ENCODE measurements at places on chromosomes 11 and 22. TPM values are rescaled to one million over a fixed set of nuclear protein-coding genes. Genes with fewer than 3 reads are reported as not detected.

Gene XRCC6
- 333 TPM for total RNA-seq

Gene NAT10
- total RNA-seq = 51.0 TPM

Gene ATXN10
- 83.8 TPM for total RNA-seq

Gene PRCP
- total RNA-seq = 45.8 TPM

Gene TSPAN32
- not detected for total RNA-seq

Gene CFAP300
- total RNA-seq = 5.2 TPM

Gene LPXN
- 2.4 TPM for total RNA-seq

Gene APIP
- 24.1 TPM for total RNA-seq

Gene SAA4
- not detected for total RNA-seq

Gene INPPL1
- total RNA-seq = 52.9 TPM

Gene SLC25A45
- total RNA-seq = 15.2 TPM

Gene HPX
- 0.71 TPM for total RNA-seq

Gene PARVA
- 26.5 TPM for total RNA-seq

Gene ACTN3
- 0.10 TPM for total RNA-seq

Gene TMA7B
- not detected for total RNA-seq

Gene CARNS1
- total RNA-seq = 0.12 TPM

Gene LDHAL6A
- not detected for total RNA-seq

Gene OR5B21
- total RNA-seq = not detected

Gene MUC6
- not detected for total RNA-seq

Gene SUSD2
- 67.6 TPM for total RNA-seq

Gene SAA1
- total RNA-seq = 3.3 TPM

Gene DNAJB7
- not detected for total RNA-seq

Gene GPR83
- 0.09 TPM for total RNA-seq

Gene TNKS1BP1
- total RNA-seq = 88.3 TPM

Gene CATSPER1
- 1.2 TPM for total RNA-seq

Gene P2RY6
- 5.7 TPM for total RNA-seq

Gene CARD10
- 29.9 TPM for total RNA-seq

Gene RIMBP3C
- not detected for total RNA-seq

Gene WT1
- 5.5 TPM for total RNA-seq

Gene OR2AG2
- not detected for total RNA-seq

Gene C11orf21
- not detected for total RNA-seq

Gene MYRF
- total RNA-seq = 19.2 TPM

Gene MUC2
- 0.04 TPM for total RNA-seq

Gene CALCA
- not detected for total RNA-seq

Gene PATE4
- total RNA-seq = not detected

Gene SIK2
- 9.1 TPM for total RNA-seq

Gene ROBO4
- total RNA-seq = not detected

Data from A549 treated with AZD2906 at 1 μM for 4 hours (cell line).